ENCODE measurements at places on chromosomes 5 and 9. TPM values are rescaled to one million over a fixed set of nuclear protein-coding genes. Genes with fewer than 3 reads are reported as not detected.
A peak's percentile ranks its signal among the peaks of the same experiment; 100 is the strongest.

EPB41L4B gene
- total RNA-seq: 0.15 TPM

PCDH1 gene
- 136 TPM for total RNA-seq

SPATA31E1 gene
- not detected for total RNA-seq

CNTLN gene
- 15.8 TPM for total RNA-seq

LRRC70 gene
- 24.5 TPM for total RNA-seq

DNA sequence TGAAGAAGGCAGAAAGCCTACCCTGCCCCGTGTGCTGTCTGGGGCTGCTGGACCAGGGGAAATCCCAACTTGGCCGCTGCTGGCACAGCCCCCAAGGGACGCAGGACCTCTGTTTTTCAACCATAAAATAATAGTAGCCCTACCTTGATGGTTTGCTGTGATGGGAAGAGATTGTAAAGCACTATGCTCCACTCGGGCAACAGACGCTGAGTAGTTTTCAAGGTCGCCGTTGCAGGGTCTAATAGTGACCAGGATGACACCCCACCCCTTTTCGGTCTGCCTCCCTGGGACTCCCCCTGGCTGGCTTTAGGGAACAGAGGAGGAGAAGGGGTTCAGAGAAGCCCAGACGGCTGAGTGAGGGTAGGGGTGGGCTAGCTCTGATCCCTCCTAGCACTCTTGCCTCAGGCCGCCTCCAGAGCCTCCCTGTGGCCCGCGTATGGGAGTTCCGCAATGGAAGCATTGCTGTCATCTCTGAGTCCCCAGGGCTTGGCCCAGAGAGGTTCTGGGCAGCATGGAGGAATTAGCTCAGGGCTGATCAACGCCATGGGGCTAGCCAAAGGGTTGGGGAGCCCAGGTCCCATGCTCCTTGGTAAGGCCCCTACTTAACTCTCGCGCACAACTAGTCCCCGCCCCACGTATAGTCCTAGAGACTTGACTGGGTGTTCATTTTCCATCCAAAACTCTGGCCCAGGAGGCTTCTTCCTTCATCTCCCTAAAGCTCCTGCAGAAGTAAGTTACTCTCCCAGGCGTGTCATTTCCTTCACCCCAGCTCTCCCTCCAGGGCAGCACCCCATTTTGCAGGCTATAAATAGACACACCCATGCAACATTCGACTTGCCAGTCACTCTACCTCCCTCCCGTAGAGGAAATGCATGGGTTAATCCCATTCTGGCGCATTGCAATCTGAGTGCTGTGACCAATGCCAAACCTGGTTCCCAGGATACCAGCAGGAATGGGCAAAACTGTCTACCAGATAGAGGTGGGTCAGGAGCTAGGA, 1.1 kb upstream of the IRF1 start:
- H3K27me3 ChIP-seq: no peaks in the 10 kb centered on the region
- peak overlapping the region; percentile 90 for H3K4me3 ChIP-seq
- no peaks in the 10 kb centered on the region for H3K36me3 ChIP-seq
- H3K4me1 ChIP-seq: peaks cover 26% of the 10 kb centered on the region

DNA sequence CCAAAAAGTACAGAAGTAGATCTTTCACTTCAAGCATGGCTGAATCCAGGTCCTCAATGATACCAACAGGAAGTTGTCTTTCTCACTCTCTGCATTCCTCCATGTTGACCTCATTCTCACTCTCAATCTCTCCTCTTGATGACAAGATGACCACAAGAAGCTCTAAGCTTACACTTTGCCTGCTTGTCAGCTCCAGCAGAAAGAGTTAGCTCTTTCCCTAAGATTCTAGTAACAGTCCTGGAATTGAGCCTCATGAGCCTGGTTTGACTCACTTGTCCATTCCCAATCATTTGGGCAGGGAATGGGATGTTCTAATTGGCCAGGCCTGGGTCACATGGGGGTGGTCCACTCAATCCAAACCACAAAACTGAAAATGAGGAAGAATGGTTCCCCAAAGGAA, 3.3 kb upstream of the CLTA start:
- H3K4me3 ChIP-seq: no peak overlapping the region
- no peaks in the 10 kb centered on the region for H3K27me3 ChIP-seq
- H3K36me3 ChIP-seq: no peaks in the 10 kb centered on the region
- no peak for DNase-seq

IFNA21 gene
- total RNA-seq: not detected

DNA sequence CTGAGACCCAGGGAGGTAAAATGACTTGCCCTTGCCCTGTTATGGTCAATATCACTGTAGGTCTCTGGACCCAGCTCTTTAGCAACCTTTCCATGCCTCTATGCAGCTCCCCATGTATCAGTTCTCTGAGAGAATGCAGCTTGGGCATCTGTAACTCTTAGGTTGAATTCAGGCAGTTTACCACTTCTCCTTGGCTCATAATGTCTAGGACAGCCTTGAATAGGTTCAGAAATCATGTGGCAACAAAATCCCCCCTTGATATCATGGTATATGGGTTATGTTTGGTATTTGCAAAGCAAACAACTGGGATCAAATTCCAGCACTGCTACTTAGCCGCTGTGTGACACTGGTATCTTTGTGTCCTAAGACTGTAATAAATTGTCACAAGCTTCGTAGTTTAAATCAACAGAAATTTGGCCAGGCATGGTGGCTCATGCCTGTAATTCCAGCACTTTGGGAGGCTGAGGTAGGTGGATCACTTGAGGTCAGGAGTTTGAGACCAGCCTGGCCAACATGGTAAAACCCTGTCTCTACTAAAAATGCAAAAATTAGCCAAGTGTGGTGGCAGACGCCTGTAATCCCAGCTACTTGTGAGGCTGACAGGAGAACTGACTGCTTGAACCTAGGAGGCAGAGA, 10.7 kb upstream of the SUB1 start:
- DNase-seq: no peak
- no peaks in the 10 kb centered on the region for H3K36me3 ChIP-seq
- H3K27me3 ChIP-seq: peaks cover 5% of the 10 kb centered on the region
- H3K4me1 ChIP-seq: no peaks in the 10 kb centered on the region

DBH gene
- not detected for total RNA-seq

SH3RF2 gene
- 0.84 TPM for total RNA-seq

NEK6 gene
- total RNA-seq: 65.9 TPM

CENPH gene
- total RNA-seq: 16.4 TPM

DNA sequence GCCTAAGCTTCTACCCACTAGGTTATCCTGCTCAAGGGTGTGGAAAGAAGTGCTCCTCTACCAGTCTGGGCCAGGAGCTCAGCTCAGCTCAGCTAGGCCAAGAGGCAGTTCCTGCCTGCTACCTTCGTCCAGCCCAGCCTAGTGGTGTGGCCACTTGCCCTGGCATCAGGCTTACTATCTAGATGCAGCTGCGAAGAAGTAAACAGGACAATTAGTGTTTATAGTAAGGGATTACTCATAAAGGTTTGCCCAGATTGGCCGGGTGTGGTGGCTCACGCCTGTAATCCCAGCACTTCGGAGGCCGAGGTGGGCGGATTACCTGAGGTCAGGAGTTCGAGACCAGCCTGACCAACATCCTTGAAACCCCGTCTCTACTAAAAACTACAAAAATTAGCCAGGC, 12.8 kb upstream of the SPATA24 start:
- H3K4me1 ChIP-seq: peaks cover 25% of the 10 kb centered on the region
- no peak overlapping the region for H3K27ac ChIP-seq
- no peak for DNase-seq
- peaks cover 12% of the 10 kb centered on the region for H3K36me3 ChIP-seq
- no peaks in the 10 kb centered on the region for H3K27me3 ChIP-seq
- no peak overlapping the region for H3K4me3 ChIP-seq

ANKRD34B gene
- total RNA-seq: not detected

- no peak overlapping the region for H3K27ac ChIP-seq
- no peak overlapping the region for H3K4me3 ChIP-seq
- no peak for DNase-seq
Measured at GRCh38 chr5:27325513-27325912, 287.1 kb upstream of the CDH9 start.

PDE6A gene
- total RNA-seq: not detected

RASGEF1C gene
- total RNA-seq: not detected

DNA sequence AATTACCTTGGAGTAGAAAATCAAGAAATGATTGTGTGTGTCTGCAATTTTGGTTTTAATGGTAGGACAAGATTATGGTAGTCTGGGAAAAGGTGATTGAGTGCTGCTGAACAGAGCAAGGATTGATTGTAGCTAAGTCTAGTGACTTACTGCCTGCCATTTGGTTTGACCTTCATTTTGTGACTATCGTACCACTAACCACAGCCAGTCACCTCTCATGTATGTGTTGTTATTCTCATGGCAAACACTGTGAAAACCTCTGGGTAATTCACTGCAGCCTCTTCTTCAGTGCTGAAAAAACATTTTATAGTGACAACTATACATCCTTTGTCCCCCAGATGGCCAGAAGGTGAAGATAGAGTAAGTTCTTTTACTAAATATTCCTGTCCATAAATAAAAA, 37.5 kb downstream of the CTNNA1 start:
- H3K36me3 ChIP-seq: peaks cover 6% of the 10 kb centered on the region
- H3K4me1 ChIP-seq: no peaks in the 10 kb centered on the region
- DNase-seq: no peak
- H3K27me3 ChIP-seq: no peaks in the 10 kb centered on the region

DNA sequence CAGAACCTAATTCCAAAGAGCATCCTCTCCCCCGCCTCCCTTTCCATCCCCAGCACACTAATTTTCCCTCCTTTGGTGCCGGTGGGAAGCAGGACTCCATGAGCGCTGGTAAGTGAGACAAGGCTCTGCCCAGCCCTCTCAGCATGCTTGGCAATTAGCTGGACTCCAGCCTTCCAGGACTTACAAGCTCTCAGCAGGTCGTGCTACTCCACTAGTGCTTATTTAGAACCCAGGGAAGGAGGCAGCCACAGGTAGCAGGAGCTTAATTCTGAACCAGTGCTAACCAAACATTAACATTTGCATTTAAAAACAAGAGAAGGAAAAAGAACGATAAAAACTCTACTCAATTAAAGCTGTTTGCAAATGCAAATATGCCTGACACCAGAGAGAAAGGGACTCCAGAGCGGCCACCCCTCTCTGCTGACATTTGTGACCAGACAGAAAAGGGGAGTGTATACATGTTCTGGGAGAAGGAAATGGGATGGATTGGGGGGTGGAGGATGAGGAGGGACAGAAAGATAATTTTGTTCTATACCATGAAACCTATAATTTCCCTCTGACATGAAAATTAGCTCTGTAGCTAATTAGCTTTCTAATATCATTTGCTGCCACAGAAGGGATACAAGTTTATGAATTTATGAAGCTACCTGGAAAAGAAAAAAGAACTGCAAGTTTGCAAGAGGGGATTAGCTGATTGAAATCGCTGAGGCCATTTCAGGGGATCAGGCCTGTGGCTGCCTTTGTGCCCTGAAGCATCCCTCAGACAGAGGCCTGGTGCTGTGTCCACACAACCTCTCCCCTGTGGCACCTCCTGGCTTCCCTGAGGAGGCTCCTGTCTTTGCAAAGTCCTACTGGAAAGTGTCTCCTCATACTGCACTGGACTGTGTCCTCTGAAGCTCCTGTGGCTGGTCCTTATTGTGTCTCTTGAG, 266.3 kb downstream of the SEC61B start:
- no peak overlapping the region for H3K27ac ChIP-seq
- no peaks in the 10 kb centered on the region for H3K4me1 ChIP-seq
- H3K4me3 ChIP-seq: no peak overlapping the region
- no peak for DNase-seq

DNA sequence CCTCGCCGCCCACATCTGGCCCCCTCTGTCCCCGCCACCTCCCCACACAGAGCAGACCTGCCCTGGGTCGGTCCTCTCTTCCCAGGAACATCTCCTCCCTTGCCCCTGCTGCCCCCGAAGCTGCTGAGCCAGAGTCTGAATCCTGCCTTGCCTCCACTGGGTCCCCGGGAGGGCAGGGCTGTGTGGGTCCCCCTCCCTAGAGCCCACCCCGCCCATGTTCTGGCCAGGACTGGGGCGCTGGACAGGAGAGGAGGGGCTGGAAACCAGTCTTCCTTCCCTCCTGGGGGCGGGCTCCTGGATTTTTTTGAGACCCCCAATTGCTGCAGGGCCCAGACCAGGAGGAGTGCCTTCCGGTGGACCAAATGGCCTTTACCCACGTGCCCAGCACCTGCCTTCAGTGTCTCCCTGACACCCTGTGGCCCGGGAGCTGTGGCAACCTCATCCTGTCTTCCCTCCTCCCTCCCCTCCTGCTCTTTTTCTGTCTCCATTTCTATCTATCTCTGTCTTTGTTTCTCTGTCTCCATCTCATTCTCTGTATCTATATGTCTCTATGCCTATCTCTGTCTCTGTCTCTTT, 12.1 kb downstream of the MRPL36 start:
- no peaks in the 10 kb centered on the region for H3K27me3 ChIP-seq
- no peaks in the 10 kb centered on the region for H3K36me3 ChIP-seq
- H3K4me3 ChIP-seq: no peak overlapping the region
- peaks cover 28% of the 10 kb centered on the region for H3K4me1 ChIP-seq

DNA sequence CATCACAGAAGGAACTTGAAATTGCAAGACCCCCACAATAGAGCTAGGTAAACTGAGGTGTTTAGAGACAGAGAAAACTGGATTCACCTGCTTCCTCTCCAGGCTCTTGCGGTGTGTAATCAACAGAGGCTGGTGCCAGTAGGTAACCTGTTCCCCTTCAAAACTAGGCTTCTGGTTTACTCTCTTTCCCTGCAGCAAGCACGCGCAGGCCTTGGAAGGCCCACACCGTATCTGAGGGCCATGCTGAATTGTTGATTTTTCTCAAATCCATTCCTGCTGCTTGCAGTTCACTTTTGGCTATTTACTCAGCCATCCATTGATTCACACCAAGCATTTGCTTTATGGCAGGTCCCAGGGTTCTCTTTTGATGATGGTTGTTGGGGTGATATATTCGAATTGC, 667 bp upstream of the FRRS1L start:
- H3K4me3 ChIP-seq: no peak overlapping the region
- DNase-seq: no peak

GRCh38 chr9:36116593-36116992, 19.9 kb upstream of the GLIPR2 start:
- no peak overlapping the region for H3K27ac ChIP-seq
- no peak for DNase-seq
- H3K27me3 ChIP-seq: no peaks in the 10 kb centered on the region
- H3K4me1 ChIP-seq: no peaks in the 10 kb centered on the region

GRCh38 chr5:91670563-91670962, 287.4 kb upstream of the ARRDC3 start:
- no peaks in the 10 kb centered on the region for H3K4me1 ChIP-seq
- H3K27ac ChIP-seq: no peak overlapping the region
- H3K36me3 ChIP-seq: no peaks in the 10 kb centered on the region

PCDHGA7 gene
- 1.5 TPM for total RNA-seq

GRCh38 chr5:8839361-8840055, 706.4 kb downstream of the SEMA5A start:
- no peak overlapping the region for H3K4me3 ChIP-seq
- no peaks in the 10 kb centered on the region for H3K4me1 ChIP-seq
- DNase-seq: no peak
- H3K27me3 ChIP-seq: no peaks in the 10 kb centered on the region
- no peak overlapping the region for H3K27ac ChIP-seq
